ENCODE measurements at places on chromosomes 4 and X.
A peak's percentile ranks its signal among the peaks of the same experiment; 100 is the strongest.

DNA sequence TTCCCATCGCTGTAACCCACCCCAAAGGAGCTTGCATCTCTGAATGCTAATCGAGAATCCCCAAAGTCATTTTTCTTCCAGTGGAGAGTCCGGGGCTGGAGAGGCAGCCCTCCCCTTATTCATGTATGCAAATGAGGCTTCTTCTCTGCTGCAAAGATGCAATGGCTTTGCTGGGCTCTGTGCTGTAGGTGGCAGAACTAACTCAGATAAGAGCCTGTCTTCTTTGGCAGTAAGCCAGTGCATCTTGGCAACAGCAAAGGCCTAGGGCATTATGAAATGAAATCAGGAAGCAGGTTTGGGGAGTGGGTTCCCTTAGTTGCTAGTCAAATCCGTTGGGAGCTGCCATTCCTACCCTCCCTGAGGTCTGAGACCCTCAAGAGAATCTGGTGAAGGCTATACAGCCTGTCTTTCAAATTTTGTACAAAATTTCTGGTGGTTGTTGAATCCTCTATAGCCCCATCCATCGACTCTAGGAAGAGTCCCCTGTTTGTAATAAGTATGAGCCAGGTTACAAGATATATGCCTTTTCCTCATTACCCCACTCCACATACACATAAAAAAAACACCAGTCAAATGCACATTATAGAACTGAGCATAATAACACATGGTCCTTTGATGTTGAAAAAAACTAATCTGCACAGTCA lies 290.6 kb upstream of the TAPT1 start:
- DNase-seq: no peak

GRCh38 chr4:76280488-76281441 lies 25.8 kb upstream of the STBD1 start:
- DNase-seq: no peak

GRCh38 chr4:41644915-41645295 lies 103.6 kb downstream of the PHOX2B start:
- no peak for DNase-seq

- DNase-seq: no peak
Measured at GRCh38 chr4:185222598-185222997, 13.2 kb downstream of the SNX25 start.

GRCh38 chr4:146054676-146055075 lies 116.1 kb upstream of the ZNF827 start:
- no peak for DNase-seq

DNA sequence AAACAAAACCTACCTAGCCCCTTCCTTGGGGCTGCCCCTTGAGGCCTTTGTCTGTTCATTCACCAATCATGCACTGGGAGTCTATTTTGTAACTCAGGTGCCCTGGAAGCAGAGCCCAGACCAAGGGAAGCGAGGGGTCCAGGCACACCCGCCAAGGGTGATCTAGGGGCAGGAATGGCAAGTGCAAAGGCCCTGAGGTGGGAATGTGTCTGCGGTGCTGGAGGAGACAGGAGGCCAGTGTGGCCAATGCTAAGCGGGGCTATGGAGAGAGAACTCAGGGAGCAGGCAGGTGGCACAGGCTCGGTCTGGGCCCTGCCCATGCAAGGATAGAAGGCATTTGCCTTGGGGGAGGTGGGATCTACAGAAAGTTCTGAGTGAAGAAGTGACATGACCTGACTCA lies 3.5 kb upstream of the SH3BP2 start:
- DNase-seq: no peak

DNA sequence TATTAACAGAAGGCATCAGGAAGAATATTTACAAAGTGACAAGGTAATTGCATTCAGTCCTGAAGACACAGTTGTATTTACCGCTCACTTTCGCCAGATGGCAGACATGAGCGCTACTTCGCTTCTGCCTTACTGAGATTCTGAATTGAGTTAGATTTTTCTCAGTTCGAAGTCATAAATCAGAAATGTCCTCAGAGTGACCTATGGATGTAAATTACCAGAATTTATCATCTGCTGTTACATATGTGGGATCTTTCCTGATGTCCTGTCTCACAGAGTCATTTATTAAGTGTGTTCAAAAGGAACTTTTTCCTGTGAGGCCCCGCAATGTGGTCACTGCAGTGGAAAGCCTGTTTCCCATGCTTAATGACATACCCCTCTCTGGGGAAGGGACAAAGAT lies 97.3 kb upstream of the DCLK2 start:
- DNase-seq: peak; percentile 13

DNA sequence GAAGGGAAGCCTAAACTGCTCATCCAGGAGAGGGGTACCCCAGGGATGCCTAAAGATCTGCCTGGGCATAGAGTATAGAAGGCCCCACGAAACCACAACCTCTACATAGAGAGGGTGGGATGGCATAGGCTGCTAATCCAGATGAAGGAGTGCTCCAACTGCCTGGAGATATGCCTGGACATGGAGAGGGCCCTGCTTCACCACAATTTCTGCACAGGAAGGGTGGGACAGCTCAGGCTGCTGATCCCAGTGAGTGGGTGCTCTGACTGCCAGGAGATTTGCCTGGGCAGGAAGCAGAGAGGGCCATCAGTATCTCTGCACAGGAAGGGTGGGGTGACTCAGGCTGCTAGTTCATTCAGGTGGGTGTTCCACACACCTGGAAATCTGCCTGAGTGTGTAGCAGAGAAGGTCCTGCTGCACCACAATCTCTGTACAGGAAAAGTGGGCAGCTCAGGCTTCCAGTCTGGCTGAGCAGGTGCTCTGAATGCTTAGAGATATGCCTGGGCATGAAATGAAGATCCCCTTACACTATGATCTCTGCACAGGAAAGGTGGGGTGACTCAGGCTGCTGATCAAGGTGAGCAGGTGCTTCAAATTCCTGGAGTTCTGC lies 61.1 kb downstream of the ZNF518B start:
- no peak for DNase-seq

DNA sequence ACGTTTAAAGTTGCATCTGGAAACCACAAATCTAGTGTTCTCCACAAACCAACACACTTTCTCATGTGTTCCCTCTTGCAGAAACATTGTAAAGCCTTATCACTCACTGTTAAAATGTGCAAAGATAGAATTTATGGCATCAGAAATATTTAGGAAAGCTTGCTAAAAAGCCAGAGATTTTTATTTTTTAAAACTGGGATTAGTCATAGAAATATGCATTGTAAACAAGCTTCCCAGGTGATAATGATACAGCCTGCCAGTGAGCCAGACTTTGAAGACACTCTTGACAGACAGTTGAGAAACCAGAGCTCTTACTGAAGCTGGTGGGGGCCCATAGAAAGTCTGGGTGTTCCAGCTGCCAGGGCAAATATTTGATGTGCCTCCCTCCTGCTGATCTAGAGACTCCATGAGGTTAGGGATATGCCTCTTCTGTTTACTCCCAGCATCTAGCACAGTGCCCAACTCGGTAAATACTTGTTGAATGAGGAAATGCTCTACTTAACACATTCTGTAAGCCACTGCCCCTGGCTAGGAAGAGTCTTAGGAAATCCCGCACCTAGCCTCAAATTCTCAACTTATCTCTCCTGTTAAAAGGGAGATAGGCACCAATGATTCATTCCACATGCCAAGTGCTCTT lies 179.0 kb upstream of the RASGEF1B start:
- no peak for DNase-seq

DNA sequence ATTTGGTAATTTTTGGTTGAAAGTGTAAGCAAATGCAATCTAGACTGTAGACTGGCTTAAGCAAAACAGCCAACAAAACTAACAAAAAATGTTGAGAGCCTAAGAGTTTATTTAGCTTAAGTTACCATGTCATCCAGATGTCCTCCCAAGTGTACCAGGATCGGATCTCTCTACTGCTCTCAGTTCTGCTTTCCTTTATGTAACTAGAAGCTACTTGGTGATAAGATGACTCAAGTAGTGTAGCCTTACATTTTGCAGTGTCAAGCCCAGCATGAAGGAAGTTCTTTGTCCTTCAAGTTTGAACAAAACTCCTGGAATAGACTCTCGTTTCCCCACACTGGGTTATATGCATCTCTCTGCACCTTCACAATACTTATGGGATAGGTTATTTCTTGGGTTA lies 1500.0 kb downstream of the STIM2 start:
- no peak for DNase-seq

GRCh38 chr4:15765391-15765790 lies 12.7 kb upstream of the CD38 start:
- no peak for DNase-seq

DNA sequence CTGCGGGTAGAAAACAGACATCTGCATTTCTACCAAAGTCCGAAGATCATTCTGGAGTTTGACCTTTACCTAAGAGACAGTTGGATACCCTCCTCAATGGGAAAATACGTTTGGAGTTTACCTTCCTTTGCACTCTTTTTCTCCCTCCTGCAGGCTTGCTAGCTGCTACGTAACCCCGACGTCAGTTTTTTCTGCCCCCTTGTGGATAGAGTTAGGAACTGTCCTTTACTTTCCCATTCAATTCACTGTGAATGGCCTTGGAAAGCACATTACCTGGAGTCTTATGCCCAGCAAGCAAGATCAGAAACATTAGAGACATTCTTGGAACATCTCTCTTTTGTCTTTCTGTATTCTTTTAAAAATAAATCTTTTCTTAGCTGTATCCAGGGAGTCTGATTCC lies 250.7 kb downstream of the NAP1L3 start:
- no peak for DNase-seq

DNA sequence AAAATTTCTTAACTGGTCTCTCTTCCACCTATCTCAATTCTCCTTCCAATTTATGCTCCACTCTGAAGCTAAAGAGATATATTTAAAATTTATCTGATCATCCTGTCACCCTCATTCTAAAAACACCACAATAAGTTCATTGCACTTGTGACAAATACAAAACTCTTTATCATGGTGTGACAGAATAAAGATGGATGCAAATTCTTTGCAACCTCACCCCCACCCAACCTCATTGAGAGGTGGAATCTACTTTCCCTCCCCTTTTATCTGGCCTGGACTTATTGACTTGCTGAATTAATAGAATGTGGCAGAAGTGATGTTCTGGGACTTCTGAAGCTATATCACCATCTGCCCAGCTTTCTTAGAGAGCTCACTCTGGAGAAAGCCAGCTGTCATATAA lies 46.5 kb downstream of the IDS start:
- no peak for DNase-seq

GRCh38 chrX:109958266-109958665 lies 44.6 kb upstream of the TMEM164 start:
- DNase-seq: no peak

- DNase-seq: no peak
Measured at GRCh38 chr4:30116401-30116800, 603.8 kb upstream of the PCDH7 start.

GRCh38 chrX:18951032-18951431 lies 32.9 kb downstream of the PHKA2 start:
- DNase-seq: no peak

Measured in effector CD4-positive, alpha-beta T cell (primary cell).